Activated CD8-positive, alpha-beta memory T cell treated with anti-CD3 and anti-CD28 coated beads for 48 hours (primary cell): ENCODE measurements at places on chromosomes 3 and 15.

- DNase-seq = no peak
These were observed 67.9 kb upstream of the AKAP13 start for GRCh38 chr15:85312486-85312885.

DNA sequence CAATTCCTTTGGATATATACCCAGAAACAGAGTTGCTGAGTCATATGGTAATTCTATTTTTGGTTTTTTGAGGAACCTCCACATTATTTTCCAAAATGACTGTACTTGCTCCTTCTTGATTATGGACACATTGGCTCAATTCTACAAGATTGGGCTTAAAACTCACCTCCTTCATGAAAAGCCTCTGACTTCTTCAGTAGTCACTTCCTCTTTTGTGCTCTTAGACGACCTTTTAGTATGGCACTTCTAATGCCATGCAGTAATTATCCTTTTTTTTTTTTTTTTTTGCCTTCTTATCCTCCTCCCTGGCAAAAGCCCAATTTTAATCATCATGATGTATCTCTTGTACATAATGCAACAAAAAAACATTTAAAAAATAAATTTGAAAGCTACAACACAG lies 33.0 kb upstream of the ABHD17C start:
- no peak for DNase-seq

GRCh38 chr3:131526801-131527347 lies 24.1 kb upstream of the MRPL3 start:
- DNase-seq = no peak

DNA sequence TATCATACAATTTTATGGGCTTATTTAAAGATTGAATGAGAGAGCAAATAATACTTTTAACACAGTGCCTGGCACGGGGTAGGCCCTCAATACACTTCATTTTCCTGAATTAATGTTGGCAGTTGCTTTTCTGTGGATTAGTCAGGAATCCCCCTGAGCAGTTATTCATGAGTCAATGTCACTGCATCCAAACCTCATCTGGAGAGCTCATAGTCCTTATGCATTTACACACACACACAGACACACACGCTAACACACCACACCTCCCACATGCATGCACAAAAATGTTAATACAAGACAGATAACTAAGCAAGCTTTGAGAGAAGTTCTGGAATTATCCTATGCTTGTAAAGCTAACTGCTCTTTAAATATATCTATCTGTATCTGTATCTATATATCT lies 34.0 kb upstream of the TNFAIP8L3 start:
- no peak for DNase-seq

GRCh38 chr3:61360297-61360965 lies 109.2 kb upstream of the FHIT start:
- no peak for DNase-seq

- DNase-seq = no peak
These were observed 73.8 kb upstream of the HRH1 start for GRCh38 chr3:11080492-11080891.

DNA sequence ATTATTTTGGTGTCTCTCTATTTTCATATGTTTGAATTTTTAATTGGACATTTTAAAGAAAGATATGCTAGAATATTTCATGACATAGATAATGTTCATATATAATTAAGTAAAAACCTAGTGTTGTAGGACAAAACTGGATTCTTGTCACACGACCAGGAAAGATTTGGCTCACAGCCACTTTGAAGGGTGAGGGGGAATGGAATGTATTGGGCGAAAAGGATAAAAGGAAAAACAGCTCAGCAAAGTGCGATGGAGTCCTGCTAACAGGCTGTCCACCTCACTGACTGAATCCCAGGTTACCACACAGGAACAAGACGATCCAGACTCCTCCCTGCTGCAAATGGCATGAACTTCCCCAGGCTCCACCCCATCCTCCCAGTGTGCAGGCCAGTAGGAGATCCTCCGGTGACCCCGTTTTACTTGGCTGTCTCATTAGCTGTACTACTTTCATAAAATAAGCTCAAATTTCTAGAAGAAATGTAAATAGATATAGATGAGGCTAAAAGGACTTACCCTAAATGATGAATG lies 186.2 kb downstream of the CD47 start:
- no peak for DNase-seq

GRCh38 chr3:100081311-100081710 lies 33.0 kb downstream of the FILIP1L start:
- DNase-seq = no peak

GRCh38 chr3:190338717-190339116 lies 16.5 kb upstream of the CLDN1 start:
- no peak for DNase-seq

DNA sequence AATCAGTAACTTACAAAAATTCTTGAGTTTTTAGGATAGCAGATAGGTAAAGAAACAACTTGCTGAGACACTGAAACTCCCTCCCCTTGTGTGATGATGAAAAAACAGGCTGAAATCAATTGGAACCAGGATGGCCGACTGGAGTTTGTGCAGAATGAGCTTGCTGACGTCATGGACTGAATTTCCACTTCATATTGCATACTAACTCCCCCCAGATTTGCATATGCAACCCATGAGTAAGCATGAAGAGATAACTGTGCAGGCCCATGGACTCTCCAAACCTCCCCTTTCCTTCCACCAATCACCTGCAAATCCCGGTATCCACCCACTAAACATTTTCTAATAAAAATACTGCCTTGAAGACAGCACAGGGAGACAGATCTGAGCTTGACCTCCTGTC lies 82.0 kb upstream of the SCN5A start:
- no peak for DNase-seq

GRCh38 chr3:11514191-11514821 lies 129.4 kb downstream of the VGLL4 start:
- no peak for DNase-seq

DNA sequence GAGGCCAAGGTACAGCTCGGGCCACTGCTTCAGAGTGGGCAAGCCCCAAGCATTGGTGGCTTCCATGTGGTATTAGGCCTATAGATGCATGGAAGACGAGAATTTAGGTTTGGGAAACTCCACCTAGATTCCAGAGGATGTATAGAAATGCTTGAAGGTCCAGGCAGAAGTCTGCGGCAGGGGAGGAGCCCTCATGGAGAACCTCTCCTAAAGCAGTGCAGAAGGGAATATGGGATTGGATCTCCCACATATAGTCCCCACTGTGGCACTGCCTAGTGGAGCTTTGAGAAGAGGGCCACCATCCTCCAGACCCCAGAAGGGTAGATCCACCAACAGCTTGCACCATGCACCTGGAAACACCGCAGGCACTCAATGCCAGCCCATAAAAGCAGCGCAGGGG lies 48.1 kb upstream of the XXYLT1 start:
- no peak for DNase-seq

GRCh38 chr3:90062631-90063200 lies 955.3 kb downstream of the EPHA3 start:
- no peak for DNase-seq

GRCh38 chr15:49472338-49472737 lies 49.3 kb downstream of the FGF7 start:
- no peak for DNase-seq

GRCh38 chr15:58355973-58356372 lies 75.8 kb upstream of the LIPC start:
- no peak for DNase-seq

DNA sequence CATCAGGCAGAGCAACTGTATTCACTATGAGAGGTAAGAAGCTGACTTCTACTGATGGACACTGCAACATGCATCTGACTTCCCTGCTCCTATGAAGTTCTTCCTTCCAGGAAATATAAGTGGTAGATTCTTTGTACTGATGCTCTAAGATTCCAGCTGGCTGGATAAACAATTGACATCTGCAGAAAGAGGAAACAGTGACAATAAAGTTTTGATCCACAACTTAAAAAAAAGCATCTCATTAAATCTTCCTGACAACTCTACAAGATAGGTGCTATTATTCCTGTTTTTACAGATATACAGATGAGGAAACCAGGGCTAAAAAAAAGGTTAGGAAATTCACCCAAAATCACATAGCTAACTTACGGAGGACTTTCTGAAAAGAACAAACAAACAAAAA lies 142.8 kb downstream of the VPS13C start:
- DNase-seq = no peak

GRCh38 chr3:185065059-185065458 lies 87.8 kb downstream of the C3orf70 start:
- DNase-seq = no peak

DNA sequence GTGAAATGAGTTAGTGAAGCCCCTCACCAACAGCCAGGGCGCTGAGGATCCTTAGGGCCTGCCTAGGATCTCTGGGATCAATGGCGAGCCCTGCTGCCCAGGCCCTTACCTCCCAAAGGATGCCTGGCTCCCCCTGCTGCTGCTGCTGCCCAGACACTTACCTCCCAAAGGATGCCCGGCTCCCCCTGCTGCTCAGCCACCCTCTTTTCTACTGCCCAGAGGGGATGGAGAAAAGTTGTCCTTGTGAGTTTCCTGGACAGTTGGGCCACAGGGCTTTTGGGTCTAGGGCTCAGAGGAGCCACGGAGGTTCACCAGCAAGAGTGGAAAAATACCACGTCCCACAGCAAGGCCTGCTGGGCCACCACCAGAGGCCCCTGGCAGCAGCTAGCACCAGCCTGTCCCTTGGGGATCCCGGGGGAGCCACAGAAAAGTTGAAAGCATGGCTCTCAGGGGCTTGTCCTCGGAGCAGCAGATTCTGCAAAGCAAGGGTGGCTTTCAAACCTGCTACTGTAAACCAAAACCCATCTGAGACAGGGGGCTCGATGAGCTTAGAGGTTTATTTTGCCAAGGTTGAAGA lies 59.4 kb downstream of the SLC6A6 start:
- DNase-seq = no peak

DNA sequence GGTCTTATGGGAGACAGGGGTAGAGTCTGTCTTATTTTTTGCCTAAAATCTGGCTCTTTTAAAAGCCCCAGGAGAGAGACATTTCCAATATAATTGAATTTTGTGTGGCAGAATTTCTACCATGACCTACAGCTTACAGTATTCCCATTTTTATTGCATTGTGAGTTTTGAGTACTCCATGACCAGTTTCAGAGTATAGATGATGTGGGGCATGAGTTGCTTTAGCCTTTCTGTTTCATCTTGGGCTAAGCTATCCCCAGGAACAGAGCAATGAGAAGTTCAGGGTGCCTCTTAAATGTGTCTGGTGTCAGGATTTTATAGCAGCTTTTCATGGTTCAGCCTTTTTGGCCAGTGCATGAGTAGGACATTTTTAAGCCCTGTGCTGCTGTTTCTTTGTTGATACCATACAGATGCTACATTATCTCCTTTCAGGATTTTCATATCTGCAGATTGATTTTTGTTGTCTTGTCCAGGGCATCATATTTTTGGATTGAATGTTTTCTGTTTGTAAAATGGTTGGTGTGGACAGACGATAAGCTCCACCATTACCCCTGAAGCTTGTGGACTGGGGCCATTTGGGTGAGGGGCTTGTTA lies 3.5 kb downstream of the ABHD2 start:
- no peak for DNase-seq

DNA sequence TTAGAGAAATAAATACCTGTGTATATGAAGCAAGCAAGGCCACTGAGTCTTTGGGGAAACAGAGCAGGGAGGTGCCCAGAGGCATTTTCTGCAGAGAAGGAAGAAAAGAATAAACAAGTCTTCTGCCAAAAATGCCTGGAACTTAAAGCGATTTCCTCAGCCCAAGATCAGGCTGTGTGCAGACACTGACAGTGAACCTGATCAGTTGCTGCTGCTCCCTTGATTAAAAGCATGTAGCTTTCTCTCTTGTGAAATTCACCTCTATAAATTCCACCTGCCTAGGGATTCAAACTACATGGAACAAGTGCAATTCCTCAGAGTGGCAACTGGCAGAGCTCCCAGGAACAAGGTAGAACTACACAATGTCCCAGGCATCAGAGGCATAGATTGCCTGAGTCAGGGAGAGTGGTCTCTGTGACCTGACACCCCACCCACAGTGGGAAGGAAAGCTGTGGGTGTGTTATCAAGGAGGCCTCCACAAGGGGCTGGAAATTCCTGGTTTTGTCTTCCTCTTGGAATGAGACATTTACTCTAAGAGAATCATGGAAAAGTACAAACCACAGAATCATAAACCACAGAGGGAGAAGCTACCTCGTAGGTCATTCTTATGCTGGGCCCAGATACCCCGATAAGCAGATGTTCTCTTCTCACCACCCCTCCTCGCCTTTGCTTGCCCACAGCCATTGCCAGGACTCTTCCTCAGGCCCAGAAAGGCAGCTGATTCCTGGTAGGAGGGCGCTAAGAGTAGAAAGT lies 1.8 kb upstream of the ZBTB38 start:
- no peak for DNase-seq

DNA sequence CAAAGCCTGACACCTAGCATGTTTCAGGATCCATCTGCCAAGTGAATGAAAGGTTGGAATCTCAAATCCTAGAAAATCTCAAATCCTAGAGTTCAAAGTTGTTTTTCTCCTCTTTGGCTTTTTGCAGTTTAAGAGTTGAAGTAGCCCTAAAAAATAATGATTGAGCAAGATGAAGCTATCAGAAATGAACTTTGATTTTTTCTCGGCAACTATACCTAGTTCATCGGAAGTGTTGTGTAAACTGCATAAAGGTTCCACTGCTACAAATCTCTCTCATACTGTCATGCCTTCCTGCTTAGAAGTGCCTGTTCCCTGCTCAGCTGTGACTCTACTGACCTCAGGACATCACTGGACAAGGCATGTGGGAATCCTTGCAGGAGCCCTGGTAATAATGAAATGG lies 35.8 kb upstream of the FOXB1 start:
- DNase-seq = no peak

DNA sequence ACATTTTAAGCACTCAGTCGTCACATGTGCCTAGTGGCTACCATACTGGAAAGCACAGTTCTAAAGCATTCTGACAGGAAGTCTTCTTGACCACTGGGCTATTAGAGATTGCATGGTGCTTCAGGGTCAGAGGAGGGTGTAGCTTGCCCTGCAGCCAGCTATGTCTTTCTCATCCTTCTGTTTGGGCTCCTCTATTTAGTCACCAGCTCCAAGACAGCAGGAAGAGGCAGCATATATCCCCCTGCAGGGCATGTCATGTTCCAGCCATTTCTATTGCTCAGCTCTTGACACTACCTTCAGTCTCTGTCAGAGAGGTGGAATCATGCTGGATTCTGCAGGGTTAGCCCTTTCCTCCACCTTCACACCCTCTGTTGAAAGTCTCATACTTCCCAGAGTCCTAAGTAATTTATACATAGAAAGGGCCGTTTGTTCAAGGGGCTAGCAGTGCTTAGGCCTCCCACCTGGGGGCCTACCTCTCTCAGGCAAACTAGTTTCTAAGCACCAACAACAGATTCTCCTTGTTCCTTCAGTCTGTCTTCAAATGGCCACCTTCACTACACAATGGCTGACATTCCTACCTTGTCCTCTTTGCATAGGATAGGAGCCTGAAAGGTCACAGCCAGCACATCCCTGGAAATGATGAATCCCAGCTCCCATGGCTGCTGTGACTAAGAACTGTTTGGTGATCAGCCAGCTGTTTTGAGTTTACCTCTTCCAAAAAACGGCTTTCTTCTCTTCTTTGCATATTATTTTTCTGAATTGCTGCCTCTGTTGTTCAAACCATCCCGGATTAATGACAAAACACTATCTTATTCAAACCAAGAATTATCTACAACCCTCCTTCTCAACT lies 115.7 kb upstream of the BFSP2 start:
- DNase-seq = no peak

GRCh38 chr15:74950078-74950908 lies 6.3 kb downstream of the RPP25 start:
- peak; percentile 63 for DNase-seq

GRCh38 chr3:32455609-32456428 lies 46.8 kb downstream of the CMTM6 start:
- DNase-seq = no peak

GRCh38 chr3:190076136-190076535 lies 44.6 kb downstream of the P3H2 start:
- DNase-seq = no peak
